BJ (cell line): ENCODE measurements at places on chromosomes 3 and 15.
A peak's percentile ranks its signal among the peaks of the same experiment; 100 is the strongest.

- no peak for DNase-seq
These were observed 415.3 kb downstream of the FOXP1 start for GRCh38 chr3:71168121-71168721.

DNA sequence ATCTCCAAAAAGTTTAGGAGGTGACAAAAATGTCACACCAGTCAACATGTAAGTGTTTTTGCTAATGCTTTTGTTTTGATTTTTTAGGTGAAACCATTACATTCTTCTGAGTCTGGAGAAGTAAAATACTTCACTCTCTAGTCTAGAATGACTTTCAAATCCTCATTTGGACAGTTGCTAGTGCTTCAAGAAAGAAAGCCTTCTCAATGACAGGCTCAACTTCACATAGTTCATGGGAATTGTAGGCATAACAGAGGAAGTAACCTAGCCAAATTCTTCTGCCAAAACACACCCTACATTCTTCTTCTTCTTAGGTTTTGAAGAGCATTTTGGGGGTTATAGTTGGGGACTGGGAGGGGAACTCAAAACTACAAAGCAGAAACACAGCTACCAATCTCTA is 29.4 kb upstream of the HEG1 start:
- no peak for DNase-seq

- no peak for DNase-seq
These were observed 27.2 kb upstream of the PHLDB2 start for GRCh38 chr3:111831840-111832239.

GRCh38 chr3:189797103-189797750 is 166.0 kb downstream of the TP63 start:
- DNase-seq = no peak

DNA sequence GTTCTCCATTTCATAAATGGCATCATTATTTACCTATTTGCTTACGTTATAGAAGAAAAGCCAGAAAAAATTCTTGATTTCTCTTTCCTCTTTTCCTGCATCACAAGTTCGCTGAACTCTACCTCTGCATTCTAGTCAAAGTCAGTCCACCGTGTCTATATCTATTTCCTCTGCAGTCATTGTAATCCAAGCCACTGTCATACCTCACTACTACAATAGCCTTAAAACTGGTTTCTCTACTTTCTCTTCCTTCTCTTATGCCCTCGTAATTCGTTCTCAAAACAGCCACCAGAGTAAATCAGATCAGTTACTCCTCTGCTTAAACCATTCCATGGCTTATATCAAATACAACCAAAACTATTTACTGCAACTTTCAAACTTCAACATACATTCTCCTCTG is 13.4 kb upstream of the FAM81A start:
- no peak for DNase-seq

- no peak for DNase-seq
These were observed 686 bp downstream of the VPS8 start for GRCh38 chr3:184812662-184813042.

DNA sequence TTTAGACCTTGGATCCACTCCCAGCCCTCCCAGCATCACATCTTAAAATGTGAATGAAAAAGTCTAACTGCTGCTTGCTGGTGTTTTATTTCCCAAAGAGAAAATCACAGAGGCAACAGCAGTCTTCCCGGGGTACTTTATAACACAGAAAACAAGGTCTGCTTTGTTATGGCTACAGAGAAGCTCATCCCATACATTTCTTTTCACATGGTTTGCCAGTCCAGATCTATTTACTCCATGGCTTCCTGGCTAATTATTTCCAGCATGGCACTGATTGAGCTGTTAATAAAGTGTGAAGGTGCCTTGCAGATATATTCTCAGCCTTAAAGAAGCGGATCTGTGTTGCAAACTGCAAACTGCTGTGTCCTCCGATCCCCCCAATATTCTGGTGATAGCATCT is 466.1 kb upstream of the CFAP20DC start:
- no peak for DNase-seq

- DNase-seq = no peak
These were observed 263.8 kb downstream of the XXYLT1 start for GRCh38 chr3:195007151-195007550.

DNA sequence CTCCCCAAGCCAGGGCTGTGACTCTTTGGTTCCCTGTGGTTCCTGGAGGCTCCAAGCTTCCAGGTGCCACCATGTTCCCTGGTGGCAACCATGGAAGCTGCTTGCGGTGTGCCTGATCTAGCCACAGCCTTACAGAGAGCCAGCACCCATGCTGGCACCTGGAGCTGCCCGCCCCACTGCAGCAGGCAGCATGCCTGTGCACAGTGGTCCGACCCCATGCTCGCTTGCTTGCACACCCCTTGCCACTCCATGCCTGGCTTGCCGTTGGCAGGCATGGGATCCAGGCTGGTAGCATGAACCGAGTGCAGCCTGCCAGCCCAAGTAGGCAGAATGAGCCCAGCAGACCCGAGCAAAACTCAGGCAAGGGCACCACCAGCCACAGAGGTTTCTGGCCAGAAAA is 53.9 kb downstream of the SLMAP start:
- DNase-seq = no peak

- DNase-seq = peak; percentile 56
These were observed 171.8 kb upstream of the CDIN1 start for GRCh38 chr15:36407647-36408046.

DNA sequence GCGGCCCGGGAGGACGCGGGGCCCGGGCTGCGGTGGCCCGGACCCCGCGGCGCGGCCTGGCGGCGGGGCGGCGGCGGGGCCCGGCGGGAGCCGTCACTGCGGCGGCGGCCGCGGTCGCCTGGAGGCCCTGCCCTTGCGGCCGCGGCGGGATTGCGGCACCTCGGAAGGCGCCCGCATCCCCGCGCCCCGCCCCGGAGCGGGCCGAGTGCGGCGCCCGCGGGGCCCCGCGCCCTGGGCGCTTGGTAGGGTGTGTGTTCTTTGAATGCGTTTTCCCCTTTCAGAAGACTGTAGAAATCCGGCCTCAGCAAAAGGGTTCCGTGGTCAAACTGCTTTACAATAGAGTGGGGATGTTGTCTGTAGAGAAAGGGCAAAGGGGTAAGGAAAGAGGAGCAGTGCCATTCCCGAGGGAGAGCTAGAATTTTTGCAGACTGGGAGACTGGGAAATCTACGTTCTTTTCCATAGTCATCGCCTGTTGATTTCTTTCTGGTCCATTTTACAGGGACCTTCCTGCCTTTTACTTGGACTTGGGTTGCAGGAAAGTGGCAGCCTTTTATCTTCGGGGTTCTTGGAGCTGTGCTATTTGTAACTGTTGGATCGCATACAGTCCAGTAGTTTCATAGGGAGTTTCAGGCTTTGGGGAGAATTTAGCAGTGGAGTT is 630 bp downstream of the SNRK start:
- no peak for DNase-seq
